ENCODE measurements at places on chromosomes 12 and 14.

DNA sequence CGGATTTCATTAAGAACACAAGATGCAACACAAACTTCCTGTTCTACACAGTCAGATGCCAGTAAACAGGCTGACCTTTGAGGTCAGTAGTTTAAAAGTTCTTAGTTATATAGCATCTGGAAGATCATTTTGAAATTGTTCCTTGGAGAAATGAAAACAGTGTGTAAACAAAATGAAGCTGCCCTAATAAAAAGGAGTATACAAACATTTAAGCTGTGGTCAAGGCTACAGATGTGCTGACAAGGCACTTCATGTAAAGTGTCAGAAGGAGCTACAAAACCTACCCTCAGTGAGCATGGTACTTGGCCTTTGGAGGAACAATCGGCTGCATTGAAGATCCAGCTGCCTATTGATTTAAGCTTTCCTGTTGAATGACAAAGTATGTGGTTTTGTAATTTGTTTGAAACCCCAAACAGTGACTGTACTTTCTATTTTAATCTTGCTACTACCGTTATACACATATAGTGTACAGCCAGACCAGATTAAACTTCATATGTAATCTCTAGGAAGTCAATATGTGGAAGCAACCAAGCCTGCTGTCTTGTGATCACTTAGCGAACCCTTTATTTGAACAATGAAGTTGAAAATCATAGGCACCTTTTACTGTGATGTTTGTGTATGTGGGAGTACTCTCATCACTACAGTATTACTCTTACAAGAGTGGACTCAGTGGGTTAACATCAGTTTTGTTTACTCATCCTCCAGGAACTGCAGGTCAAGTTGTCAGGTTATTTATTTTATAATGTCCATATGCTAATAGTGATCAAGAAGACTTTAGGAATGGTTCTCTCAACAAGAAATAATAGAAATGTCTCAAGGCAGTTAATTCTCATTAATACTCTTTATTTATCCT, 13.5 kb downstream of the PTGER2 start:
- no peak for DNase-seq

DNA sequence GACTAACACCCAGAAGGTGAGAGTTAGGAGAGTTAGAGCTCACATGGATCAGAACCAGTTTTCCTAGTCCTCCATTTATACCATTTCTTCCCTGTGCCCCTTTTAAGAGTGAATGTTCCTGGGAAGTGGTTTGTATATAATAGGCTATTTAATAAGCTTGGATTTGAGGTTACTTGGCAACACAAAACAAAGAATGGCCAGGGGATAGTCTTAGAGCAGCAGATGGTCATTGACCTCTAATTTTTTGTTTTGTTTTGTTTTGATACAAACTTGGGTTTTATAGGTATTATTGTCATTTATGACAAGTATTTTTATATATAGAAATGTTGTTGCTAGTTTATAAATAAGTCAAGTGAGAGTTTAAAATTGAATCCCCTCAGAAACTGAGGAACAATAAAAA, 35.8 kb downstream of the VEZT start:
- no peak for DNase-seq

DNA sequence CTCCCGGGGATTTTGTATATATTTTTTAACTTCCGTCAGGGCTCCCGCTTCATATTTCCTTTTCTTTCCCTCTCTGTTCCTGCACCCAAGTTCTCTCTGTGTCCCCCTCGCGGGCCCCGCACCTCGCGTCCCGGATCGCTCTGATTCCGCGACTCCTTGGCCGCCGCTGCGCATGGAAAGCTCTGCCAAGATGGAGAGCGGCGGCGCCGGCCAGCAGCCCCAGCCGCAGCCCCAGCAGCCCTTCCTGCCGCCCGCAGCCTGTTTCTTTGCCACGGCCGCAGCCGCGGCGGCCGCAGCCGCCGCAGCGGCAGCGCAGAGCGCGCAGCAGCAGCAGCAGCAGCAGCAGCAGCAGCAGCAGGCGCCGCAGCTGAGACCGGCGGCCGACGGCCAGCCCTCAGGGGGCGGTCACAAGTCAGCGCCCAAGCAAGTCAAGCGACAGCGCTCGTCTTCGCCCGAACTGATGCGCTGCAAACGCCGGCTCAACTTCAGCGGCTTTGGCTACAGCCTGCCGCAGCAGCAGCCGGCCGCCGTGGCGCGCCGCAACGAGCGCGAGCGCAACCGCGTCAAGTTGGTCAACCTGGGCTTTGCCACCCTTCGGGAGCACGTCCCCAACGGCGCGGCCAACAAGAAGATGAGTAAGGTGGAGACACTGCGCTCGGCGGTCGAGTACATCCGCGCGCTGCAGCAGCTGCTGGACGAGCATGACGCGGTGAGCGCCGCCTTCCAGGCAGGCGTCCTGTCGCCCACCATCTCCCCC, 777 bp downstream of the ASCL1 start:
- DNase-seq: no peak

GRCh38 chr12:123126294-123127181, 24.4 kb downstream of the PITPNM2 start:
- no peak for DNase-seq

DNA sequence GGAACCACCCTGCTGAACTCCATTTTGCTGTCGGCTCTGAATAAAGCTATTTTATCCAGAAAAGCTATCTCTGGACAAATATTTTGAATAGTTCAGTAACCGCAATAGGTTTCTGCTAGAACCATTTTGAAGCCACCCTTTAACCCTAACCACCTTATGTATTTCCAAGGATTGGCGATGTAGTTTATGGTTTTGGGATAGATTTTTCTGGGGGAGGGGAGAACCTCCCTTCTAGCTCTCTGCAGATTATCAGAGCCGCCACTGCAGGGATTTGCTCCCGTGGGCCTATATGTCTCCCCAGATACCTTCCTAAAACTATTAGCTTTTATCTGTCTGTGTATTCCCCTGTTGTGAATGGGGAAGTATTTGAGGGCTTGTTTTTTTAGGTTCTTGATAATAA, 1.8 kb upstream of the TUBA1B start:
- no peak for DNase-seq

DNA sequence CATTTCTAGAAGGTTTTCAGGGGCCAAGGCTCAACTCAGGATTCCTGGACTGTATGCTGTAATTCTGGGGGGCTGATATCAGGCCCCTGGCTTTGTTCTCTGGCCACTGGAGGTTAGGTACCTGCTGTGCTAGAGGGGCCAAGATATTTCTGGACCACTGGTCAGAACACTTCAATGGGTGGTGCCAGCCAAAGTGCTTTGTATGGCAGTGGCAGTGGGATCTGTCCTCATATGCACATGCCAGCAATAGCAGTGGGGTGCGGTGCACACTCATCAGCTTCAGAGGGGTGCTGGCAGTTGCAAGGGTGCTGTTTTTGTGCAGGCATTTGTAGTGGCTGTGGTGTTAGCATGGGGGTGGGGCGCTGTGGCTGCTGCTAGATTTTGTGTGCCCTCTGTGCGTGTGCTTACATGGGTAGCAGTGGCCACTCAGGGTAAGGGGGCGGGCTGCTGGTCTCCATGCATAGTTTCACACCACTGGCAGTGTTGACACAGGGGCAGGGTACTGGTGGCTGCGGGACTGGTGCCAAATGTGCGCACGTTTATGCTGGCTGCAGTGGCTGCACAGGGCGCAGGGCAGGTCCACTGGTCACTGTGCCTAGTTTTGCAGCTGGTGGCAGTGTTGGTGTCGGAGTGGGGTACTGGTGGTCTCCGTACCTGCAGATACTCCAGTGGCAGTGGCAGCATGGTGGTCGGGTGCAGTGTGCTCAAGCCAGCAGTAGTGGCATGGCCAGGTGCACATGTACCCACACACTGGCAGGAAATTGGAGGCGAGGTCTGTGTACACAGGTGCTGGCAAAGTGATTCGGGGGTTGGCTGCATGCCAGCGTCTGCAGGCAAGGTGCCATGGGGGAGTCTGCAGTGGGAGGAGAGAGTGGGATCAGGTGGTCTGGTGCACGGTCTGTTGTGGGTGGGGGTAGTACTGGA, 12.6 kb downstream of the NOPCHAP1 start:
- DNase-seq: no peak

GRCh38 chr14:74207943-74208342, 31.3 kb upstream of the VSX2 start:
- DNase-seq: no peak

- no peak for DNase-seq
Observed at GRCh38 chr12:31491841-31492598, 98.9 kb downstream of the DENND5B start.

DNA sequence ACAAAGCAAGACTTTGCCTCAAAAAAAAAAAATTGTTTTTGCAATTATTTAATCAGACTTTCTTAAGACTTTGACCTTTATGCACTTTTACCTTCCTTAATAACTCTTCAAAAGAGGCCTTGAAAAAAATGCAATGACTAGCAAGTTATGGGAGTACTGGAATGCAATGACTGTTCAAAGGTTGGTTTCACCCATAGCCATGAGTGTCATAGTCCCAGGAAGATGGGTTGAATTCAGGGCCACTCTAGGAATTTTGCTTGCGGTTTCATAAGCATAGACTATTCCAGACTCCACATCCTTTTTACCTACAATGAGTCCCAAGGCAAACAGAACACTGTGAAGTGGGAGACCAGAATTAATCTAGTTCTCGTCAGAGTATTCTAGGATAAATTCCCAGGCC, 29.4 kb upstream of the DENND5B start:
- no peak for DNase-seq

GRCh38 chr14:61429316-61429715, 107.9 kb downstream of the PRKCH start:
- no peak for DNase-seq

Data from Peyer's patch (tissue), 4 donors.